Camera-type eye (tissue), 1 donor: ENCODE measurements at places on chromosomes 12 and 14. TPM values are rescaled to one million over a fixed set of nuclear protein-coding genes. Genes with fewer than 3 reads are reported as not detected.

Gene KERA
- total RNA-seq, result 52.3 TPM

Gene TOMM20L
- not detected for total RNA-seq

Gene TAS2R43
- total RNA-seq, result 27.2 TPM

Gene ADAMTS20
- total RNA-seq, result 1.6 TPM

Gene RASAL1
- total RNA-seq, result 2.9 TPM

Gene SDS
- not detected for total RNA-seq

Gene AKAP3
- total RNA-seq, result 0.99 TPM

Gene FAM186B
- 0.44 TPM for total RNA-seq

Gene RAPGEF3
- 13.6 TPM for total RNA-seq

Gene SAMD15
- total RNA-seq, result 4.7 TPM

Gene TRIM9
- 64.8 TPM for total RNA-seq

Gene DEGS2
- 2.1 TPM for total RNA-seq

Gene KLRF1
- 1.1 TPM for total RNA-seq

Gene MSI1
- total RNA-seq, result 121 TPM

Gene RFX4
- total RNA-seq, result 0.11 TPM

Gene MYRFL
- 1.0 TPM for total RNA-seq

Gene DRAM1
- 3.3 TPM for total RNA-seq

Gene REP15
- 1.4 TPM for total RNA-seq

Gene HVCN1
- total RNA-seq, result 6.8 TPM

Gene SLC39A5
- 2.4 TPM for total RNA-seq

Gene C3AR1
- total RNA-seq, result 2.0 TPM

Gene MLH3
- total RNA-seq, result 70.8 TPM

Gene MAP3K9
- total RNA-seq, result 9.7 TPM

Gene KRT77
- total RNA-seq, result 1.2 TPM
